ENCODE measurements at places on chromosomes 3 and 15. TPM values are rescaled to one million over a fixed set of nuclear protein-coding genes. Genes with fewer than 3 reads are reported as not detected.

GPR156 gene
- total RNA-seq = 0.66 TPM

PLD1 gene
- 19.0 TPM for total RNA-seq

MYZAP gene
- total RNA-seq = 1.5 TPM

MESP2 gene
- not detected for total RNA-seq

MEGF11 gene
- total RNA-seq = not detected

KCNH8 gene
- not detected for total RNA-seq

SPATA16 gene
- total RNA-seq = not detected

- DNase-seq = no peak
These were observed 3.3 kb upstream of the CCDC174 start for GRCh38 chr3:14647976-14648955.

DNA sequence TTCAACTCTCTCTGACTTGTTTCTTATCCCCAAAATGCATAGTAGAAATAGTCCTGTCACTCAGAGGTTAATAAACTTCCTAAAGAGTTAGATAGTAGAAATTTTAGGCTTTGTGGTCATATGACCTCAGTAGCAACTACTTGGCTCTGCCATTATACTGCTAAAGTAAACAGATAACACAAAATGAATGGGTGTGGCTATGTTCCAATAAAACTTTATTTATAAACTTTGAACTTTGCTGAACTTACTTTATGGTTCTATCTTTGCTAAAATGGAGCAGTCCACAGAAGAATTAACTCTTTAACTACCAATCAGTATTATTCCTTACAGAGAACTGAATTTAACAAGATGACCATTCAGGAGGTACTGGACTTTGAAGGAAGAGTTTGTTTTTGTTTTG is 393.6 kb upstream of the CDIN1 start:
- DNase-seq = no peak

DNA sequence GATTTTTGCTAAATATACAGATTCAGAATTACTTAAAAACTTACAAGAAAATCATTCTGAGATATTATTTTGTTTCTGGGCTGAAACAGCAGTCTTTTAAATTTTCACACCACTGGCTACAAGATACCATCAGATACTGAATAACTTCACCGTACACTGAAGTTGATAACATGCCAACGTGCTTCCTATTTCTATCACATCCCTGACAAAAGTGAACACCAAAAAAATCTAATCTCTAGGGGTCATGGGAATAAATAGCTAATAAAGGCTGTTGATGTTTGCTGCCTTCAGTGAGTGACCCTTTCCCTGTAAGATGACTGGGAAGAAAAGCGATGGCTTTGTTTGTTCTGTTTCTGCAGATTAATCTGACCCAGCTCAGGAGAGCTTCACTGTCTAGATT is 120.5 kb downstream of the DUT start:
- no peak for DNase-seq

DNA sequence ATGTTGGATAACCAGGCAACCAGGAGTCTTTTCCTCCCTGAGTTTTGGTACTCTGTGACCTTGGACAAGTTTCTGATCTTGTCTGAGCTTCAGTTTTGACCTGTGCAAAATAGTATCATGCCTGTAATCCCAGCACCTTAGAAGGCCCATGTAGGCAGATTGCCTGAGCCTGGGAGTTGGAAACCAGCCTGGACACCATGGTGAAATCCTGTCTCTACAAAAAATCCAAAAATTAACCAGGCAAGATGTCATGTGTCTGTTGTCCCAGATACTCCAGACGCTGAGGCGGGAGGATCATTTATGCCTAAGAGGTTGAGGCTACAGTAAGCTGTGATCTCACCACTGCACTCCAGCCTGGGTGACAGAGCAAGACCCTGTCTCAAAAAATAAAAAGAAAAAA is 114.8 kb downstream of the IL12A start:
- DNase-seq = no peak

DNA sequence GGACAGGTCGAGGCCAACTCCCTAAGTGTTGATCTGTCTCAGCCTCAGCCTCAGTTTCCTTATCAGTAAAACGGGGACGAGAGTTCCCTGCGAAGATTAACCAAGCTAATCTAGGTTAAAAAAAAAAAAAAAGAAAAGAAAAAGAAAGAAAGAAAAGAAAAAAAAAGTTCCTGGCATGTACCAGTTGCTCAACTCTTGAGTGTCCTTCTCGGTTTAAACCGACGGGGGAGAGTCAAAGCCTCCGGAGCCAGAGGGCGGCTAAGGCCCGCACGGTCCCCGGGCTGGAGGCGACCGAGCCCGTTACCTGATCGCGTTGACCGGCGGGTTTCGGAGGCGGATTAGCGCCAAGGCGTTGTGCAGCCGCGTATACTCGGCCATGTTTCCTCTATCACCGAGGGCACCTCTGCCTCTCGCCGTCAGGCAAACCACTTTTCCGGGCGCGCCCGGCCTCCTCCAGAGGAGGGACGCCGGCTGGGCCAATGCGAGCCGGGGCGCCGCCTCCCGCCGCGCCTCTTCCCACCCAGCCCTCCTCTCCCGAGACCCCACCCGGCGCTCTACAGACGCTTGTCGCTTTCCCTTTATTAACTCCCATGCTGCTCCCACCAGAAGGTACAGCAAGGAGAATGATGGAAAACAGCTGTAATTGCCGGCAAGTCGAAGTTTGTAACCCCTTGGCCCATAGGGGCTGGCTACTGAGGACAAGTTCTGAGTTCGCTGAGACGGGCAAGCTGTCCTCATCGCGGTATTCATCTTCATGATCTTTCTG is at the start of gene EHHADH:
EHHADH (minus strand) TSS at position 405 of the 766 bp plus-strand sequence; CDS start at position 378, 27 bp downstream.
- DNase-seq = peak; percentile 43

- no peak for DNase-seq
These were observed 85.8 kb downstream of the HMG20A start for GRCh38 chr15:77506311-77507142.

DNA sequence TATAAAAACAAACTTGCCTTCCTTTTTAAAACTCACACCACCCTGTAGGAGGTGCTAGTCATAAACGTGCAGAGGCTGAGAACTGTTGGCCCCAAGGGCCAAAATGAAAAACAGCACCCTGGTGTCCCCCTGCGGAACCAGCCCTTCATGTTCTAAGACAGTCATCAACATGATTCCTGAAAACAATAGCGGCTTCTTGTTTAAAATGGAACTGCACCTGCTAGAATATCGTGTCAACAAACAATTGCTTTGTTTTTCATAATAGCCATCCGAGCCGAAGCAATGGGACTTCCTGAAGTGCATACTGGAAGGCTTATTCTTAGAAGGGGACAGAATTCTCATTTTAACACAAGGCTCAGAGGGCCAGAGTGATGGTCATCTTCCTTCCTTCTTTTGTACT is 43.7 kb downstream of the MECOM start:
- no peak for DNase-seq

- peak; percentile 60 for DNase-seq
These were observed 6.3 kb downstream of the BHLHE40 start for GRCh38 chr3:4985330-4986174.

GRCh38 chr3:57851304-57851703 is 95.2 kb downstream of the SLMAP start:
- DNase-seq = no peak

- no peak for DNase-seq
These were observed 9.8 kb downstream of the KLHL6 start for GRCh38 chr3:183545708-183546107.

- DNase-seq = no peak
These were observed 27.0 kb downstream of the KIF7 start for GRCh38 chr15:89628301-89628700.

GRCh38 chr3:127273206-127273605 is 14.6 kb downstream of the PRR20G start:
- no peak for DNase-seq

DNA sequence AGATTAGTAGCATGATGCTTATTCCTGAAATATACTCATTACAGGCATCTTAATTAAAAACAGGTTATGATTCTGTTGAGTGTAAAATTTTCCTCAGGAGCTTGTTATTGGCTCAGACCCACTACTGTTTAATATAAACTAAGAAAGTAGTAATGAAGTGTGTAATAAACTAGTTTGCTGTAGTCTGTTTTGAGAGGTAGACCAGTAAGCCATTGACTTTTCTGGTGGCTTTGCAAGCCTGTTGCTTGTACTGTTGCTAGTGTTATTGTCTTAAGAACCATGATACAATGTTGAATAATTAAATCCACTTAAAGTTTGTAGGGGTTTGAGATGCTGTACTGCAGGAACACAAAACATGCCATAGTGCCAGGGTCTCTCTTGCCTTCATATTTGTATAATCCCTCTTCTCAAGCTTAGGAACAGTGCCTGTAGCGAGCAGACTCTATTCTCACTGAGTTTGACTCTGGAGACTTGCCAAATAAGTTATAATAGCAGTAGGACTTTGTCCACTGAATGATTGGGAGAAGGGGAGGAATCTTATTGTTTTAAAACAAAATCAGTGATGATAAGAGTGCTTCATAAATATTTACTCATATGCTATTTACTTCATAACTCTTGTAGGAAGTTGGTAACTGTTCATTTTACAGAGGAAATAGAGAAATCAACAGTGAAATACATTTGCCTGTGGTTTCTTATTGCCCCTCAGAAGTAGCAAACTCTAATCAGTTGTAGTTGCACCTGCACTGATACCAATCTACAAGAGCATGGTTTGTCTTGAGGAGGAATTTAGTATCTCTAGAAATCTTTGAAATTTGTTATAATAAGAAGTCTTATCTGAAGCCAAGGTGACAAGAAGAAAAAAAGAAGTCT is 13.4 kb downstream of the TCF12 start:
- DNase-seq = no peak

DNA sequence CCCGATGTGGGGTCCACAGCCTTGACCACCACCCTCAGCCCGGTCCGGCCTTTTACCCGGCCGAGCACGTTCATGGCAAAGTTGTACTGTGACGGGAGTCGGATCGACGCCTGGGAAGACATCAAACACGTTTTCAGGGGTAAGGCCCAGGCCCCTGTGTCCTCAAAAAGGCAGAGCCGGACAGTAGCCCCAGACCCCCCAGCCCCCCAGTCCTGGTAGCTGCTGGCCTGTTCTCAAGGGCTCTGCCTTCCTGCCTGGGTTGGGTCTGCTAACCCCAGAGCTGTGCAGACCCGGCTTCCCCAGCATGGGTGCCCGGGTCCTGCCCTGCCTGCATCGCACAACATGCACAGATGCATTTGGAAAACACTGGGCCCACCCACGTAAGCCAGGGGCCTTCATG is 84.6 kb downstream of the NUP210 start:
- DNase-seq = no peak

DNA sequence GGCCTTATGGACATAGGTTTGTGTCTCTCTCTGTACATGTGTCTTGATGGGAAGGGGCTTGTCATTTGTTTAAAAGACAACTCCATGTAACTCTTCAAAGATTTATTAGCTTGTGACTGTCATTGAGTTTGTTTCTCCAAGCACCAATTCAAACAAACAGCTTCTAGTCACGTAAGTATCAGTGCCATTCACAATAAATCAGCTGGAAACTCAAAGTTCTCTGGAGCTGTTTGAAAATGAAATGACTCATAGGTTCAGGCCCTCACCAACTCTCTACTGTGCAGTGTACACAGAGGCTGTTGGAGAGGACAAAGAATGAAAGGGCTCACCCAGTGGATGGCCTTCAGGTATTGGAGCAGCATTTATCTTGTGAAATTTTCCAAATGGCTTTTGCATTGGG is 476.3 kb downstream of the AGBL1 start:
- DNase-seq = no peak

- no peak for DNase-seq
These were observed 41.0 kb upstream of the TRAK1 start for GRCh38 chr3:42050126-42050525.

DNA sequence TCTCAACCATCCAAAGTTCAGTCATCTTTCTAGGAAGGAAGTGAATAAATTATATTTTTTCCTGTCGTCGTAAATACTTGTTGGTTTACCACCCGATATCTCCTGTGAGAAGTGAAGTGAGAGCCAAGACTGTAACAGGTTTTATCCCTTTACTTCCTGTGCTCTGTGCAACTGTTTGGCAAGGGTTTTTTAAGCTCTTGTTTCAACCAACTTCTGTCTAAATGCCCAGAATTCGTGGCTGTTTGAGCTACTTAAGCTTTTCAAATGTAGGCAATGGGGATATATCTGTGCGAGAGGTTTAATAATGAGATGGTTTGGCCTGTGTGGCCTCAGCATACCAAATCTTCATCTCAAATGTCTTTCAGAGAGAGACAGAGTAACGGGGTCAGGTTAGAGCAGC is 134.7 kb downstream of the LRTM1 start:
- no peak for DNase-seq

- no peak for DNase-seq
These were observed 71.2 kb upstream of the WNT5A start for GRCh38 chr3:55558316-55558715.

DNA sequence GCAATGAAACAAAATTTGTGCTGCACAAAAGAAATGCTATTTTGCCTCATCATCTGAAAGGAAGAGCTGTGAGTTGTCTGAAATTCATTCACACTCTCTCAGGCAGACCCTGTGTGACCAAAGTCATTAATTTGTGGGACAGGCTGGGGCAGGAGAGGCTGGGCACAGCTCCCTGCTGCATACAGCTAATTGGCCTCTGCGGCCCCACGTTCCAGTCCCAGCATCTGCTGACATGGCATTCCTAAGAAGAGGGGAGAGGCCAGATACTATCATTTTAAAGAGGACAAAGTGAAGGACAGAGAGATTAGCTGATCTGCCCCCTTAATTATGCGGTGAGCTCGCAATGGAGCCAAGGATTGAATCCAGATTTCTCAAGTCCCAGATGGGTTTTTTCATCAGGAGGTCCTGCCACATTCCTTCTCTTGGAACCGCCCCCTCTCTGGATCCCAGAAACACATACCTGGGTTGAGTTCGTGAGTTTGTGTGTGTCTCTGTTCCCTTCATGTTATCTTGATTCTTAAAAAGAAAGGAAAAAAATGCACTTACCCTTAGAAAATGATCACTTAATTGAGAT is 25.1 kb downstream of the POLR2M start:
- no peak for DNase-seq

DNA sequence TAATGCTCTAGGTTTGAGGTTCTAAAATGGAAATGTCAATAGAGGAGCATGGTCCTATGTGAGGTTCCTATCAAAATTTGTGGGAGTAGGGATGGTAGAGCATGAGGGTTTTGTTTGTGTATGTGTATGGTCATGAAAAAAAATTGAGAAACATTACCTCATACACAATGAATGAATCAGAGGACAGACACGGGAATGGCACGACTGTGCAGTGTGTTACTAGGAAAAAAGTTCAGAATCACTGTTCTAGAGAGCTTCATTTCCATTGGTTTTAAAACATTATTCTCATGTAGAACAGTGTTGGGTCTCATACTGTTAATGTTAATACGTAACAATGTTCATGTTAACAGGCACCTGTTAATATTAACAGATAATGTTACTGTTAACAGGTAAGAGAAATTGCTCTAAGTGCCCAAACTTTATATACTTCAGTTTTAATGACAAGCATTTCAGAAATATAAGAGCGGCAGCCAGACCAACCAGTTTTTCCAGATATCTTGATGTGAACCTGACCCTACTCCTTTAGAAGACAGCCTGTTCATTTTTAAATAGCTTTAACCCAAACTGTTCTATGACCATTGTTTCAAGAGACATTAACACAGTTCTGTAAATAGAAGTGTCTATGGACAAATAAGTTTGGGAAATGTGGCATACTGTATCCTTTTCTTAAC is 48.0 kb downstream of the SLC15A2 start:
- no peak for DNase-seq

GRCh38 chr15:98431171-98431570 is 217.2 kb upstream of the IGF1R start:
- no peak for DNase-seq
